Bladder microvascular endothelial cell (primary cell): ENCODE measurements at places on chromosomes 1 and 21. TPM values are rescaled to one million over a fixed set of nuclear protein-coding genes. Genes with fewer than 3 reads are reported as not detected.

UBASH3A gene
- total RNA-seq, result not detected in 2 replicates

PMF1 gene
- total RNA-seq, result 38.8 and 42.9 TPM in 2 replicates

MMP23B gene
- total RNA-seq, result 0.16 and 0.19 TPM in 2 replicates

RNU1-2 gene
- total RNA-seq, result 509 and 6,751 TPM in 2 replicates

TTC22 gene
- not detected in 2 replicates for total RNA-seq

RIMS3 gene
- total RNA-seq, result 0.16 and 0.25 TPM in 2 replicates

ANKRD13C gene
- total RNA-seq, result 18.6 and 25.7 TPM in 2 replicates

OLFML2B gene
- total RNA-seq, result under 0.01 and 0.13 TPM in 2 replicates

CCDC190 gene
- total RNA-seq, result 0.38 TPM in 1 of 2 replicates, not detected in the other
